ENCODE measurements at places on chromosomes 5 and 9.
A peak's percentile ranks its signal among the peaks of the same experiment; 100 is the strongest.

GRCh38 chr9:21935631-21936030 lies 58.6 kb downstream of the CDKN2A start:
- no peak for DNase-seq

DNA sequence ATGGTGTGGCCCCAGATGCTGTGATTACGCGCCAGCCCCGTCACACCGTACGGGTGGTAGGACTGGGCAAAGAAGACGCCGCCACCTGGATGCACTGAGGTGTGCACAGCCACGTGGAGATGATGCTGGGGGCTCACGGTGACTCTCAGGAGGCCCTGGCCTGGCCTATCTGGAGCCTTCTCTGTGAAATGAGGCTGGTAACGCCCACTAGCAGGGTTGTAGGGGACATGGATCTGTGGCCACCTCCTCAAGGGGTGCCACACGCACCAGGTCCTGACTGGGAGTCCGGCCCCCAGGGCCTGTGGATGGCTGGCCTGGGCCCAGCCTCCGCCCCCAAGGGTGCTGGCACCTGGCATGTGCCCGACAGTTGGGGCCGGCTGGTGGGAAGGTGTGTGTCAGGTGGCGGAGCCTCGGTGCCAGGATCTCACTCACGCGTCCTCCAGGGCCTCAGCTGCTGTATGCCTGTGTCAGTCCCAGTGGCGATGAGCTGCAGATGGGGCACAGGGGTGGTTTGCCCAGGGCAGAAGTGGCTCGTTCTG lies 32.4 kb downstream of the NEK6 start:
- DNase-seq: no peak

- no peak for DNase-seq
Observed at GRCh38 chr5:139385061-139386049, 2.3 kb upstream of the SLC23A1 start.

GRCh38 chr5:172106511-172107356 lies 81.3 kb downstream of the STK10 start:
- DNase-seq: peak; percentile 45

DNA sequence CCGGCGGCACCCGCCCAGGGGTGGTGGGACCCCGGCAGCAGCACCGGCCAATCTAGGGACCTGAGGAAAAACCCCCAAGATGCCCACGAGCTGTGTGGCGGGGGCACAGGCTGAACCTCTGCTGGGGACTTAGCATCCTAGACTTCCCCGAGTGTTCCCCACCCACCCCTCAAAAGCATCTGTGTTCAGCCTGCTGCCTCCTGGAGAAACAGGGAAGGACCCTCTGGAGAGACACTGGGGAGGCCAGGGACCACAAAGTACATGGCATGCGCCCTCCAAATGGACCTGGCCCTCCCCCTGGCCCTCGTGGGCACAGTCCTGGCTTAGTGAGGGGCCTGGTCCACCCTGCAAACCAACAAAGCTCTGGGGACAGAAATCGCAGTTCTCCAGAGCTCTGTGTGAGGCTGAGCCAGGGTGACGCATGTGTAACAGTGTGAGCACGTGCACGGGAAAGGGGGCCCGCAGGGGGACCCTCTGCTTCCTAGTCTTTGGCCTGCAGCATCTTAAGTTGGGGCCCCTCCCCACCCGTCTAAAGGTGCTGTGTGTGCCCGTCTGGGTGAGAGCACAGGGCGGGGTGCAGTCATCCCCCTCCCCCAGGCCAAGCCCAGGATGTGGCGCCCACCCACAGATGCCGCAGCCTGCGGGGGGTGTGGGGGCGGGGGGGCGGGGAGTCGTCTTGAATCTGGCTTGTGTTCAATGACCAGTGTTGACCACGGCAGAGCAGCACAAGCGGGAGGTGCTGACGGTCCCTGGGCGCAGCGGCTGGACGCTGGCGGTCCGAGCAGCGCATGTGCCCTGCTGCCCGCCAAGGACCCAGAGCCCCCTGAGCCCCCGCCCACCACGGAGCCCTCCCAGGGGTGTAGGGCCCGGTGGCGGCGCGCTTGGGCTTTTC lies 672 bp upstream of the KCNT1 start:
- no peak for DNase-seq
